ENCODE measurements at places on chromosomes 12 and 14.

DNA sequence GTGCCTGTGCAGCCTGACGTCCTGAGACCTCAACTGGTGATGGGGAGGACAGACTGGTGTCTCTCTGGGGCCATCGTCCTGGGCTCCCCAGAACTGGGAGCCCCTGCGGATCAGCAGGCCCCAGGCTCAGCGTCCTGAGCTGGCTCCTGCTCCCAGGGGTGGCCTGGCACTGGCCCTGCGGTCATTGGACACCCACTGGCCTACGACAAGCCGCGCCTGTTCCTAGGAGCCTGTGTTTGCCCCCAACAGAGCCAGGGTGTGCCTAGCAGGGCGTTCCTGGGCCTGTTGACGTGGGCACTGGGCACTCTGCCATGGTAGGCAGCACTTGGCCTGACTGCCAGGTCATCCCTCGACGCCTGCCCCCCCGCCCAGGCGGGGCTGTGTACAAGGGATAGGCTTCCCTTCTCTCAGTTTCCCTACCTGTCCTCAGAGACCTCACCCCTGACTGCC lies 8.4 kb downstream of the ADSS1 start:
- no peak for DNase-seq

DNA sequence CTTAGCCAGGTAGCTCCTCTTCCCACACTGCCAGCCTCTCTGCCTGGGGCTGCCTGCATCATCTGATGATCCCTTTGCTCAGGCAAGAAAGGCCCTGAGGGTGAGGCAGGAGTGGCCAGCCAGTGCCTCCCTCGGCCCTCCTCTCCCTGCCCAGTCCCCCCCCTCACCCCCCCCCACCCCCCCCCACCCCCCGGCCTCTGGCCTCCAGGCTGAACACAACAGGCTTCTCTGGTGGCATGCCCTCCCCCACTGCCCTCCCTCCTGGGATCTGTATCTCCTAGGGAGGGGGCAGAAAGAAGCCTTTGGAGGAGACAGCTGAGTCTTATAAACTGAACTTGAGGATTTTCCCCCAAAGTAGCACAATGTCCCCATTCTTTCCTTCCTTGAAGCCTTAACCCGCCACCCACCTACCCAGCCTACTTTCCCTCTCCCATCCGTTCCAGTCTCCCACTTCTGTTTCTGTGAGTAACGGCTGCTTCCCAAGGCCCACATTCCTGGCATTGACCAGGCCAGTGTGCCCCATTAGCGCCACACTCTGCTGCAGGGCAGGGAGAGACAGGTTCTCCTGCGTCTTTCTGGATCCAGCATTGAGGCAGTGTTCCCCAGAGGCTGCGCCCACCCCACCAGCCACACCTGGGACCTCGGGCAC lies 82.1 kb downstream of the B4GALNT3 start:
- DNase-seq = no peak

GRCh38 chr12:65614259-65614889 lies 209.9 kb upstream of the HMGA2 start:
- DNase-seq = no peak

DNA sequence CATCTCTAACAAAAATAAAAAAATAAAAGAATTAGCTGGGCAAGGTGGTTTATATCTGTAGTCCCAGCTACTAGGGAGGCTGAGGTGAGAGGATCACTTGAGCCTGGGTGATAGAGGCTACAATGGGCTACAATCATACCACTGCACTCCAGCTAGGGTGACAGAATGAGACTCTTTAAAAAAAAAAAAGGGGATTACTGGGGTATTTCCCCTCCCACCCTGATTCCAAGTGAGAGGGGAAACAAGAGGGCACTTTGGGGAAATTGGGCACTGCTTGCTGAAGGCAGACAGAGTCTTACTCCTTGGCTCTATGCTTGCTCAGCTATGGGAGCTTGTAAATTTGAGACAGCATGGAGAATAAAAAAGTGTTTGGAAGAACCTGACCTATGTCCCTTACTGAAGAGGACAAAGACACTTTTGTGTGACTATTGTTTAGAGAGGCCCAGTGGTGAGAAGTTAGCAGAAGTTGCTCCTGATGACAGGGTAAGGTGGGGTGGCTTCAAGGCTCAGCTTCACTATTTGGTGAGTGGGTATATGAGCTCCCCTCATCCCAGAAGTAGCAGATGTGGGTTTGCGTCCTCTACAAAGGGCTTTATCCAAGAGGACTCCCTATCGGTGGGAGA lies 44.0 kb downstream of the KLRG1 start:
- DNase-seq = no peak

- no peak for DNase-seq
These were observed 96.6 kb downstream of the LMNTD1 start for GRCh38 chr12:25456474-25456873.

DNA sequence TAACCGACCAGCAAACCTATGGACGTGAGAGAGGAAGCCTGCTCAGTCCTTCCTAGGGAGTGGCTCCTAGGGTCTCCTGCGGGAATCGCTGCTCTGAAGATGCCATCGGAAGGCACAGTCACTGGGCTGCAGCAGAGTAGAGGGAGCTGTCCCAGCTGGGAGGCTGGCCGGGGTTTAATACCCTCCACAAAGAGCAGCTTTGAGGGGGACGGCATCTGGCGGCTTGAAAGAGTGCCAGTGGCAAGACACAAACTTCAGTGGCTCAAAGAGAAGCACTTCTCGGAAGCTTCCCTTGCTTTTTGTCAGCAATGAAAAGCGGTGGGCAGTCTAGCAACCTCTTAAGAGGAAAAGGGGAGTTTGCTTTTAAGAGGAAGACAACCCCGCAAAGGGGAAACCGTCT lies 114.6 kb downstream of the TMEM132C start:
- no peak for DNase-seq

DNA sequence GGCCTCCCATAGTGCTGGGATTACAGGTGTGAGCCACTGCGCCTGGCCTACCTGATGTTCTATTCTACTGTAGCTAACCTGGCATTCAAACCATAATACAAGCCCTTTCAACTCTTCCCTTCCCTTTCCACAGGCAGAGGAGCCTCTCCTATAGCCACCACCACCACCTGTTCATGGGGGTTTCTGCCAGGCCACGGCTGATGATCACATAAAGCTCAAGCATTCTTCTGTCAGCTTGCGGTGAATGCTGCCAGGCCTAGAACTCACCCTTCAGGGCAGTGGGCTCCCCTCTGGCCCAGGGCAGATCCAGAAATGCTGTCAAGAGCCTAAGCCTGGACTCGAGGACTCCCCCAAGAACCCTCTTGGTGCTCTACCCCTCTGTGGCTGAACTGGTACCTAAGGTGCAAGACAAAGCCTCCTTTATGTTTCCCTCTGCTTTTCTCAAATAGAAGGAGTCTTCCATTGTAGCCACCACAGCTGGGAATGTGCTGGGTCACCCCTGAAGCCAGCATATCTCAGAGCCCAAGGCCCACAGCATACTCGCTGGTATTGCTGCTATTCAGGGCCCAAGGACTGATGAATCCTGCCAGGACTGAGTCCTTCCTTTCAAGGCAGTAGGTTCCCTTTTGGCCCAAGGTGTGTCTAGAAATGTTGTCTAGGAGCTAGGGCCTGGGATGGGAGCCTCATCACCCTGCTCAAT lies 3.4 kb upstream of the DLGAP5 start:
- DNase-seq = no peak

GRCh38 chr14:78007160-78007559 lies 163.0 kb upstream of the NRXN3 start:
- no peak for DNase-seq

All from NCI-H1694 treated with DMSO at 0.1 percent for 48 hours (cell line).